Effector memory CD8-positive, alpha-beta T cell (primary cell): ENCODE measurements at places on chromosomes 7 and 10.

DNA sequence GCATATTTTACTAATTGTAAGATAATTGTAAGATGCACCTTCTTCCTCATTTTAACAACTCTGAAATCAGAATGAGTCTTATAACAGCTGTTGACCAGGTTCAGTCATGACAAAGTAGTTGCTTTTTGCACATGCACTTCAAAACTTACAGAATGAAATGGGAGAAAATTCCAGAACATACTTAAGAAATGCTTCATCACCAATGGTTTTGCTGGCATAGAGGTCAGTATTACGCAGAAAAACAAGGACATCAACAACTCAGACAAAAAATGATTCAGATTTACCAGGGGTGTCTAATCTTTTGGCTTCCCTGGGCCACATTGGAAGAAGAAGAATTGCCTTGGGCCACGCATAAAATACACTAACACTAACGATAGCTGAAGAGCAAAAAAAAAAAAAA lies 13.3 kb downstream of the COL28A1 start:
- DNase-seq: no peak

DNA sequence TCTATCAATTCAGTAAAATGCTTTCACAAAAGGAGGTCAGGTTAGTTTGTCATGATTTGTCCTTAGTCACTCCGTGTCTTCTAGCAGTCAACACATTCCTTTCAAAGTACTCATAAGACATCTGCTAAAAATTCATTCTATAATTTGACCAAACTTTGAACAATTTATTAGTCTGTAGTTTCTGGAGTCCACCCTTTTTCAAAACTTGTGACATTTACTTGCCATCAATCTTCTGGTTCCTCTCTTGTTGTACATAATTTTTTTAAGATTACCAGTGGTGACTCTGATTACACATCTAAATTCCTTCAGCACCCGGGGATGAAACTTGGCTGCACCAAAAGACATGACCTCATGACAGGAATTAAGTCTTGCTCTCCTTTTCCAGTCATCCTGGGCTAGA lies 130.1 kb downstream of the NEBL start:
- DNase-seq: no peak

DNA sequence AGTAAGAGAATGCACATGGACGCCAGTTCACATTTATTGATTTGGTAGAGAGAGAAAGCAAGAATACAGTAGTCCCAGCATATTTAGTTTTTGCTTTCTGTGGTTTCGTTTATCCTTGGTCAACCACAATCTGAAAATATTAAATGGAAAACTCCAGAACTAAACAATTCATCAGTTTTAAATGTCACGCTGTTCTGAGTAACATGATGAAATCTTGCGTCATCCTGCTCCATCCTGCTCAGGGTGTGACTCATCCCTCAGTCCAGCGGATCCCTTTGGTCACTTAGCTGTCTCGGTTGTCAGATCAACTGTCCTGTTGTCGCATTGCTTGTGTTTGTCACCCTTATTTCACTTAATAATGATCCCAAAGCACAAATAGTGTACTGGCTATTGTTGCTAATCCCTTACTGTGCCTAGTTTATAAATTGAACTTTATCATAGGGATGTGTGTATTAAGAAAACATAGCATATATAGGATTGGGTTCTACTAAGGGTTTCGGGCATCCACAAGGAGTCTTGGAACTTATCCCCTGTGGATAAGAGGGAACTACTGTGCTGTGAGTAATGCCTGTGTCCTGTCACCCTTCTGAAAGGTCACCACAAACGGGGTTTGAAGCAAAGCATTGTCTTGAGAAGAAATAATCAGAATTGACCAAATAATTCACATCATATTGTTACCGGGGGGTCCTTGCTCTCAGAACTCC lies 73.6 kb downstream of the OTUD1 start:
- no peak for DNase-seq

GRCh38 chr10:114499630-114500190 lies 95.4 kb upstream of the AFAP1L2 start:
- no peak for DNase-seq

DNA sequence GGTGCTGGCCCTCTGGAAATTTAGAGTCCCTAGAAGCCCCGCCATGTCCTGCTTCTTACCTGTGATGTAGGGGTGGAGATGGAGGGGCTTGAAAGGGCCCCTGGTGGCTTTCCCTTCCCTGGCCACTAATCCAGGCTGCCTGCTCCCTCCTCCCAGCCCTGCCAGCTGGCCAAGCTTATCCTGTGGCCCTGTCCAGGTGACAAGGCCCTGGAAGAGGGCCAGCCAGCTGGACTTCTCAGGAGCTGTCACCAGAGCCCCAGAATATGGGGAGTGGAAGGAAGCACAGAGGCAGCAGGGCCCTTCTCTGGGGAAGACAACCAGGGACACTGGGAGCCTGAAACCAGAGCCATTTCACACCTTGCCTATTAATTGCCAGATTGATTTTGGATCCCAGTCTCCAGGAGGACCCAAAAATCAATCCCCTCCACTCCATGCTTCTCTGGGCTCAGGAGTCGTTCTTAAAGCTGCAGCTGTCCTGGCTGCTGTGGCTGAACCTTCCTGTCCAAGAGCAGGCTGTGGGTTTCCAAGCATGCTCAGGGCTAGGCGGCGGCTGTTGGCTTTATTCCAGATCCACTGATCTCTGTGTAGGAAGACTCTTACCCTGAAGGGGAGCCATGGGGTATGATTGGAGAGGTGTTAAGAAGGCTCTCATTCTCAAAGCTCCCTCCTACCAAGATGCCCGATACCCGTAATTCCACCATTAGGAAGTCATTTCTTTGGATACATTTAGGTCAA lies 52.6 kb upstream of the PCBD1 start:
- DNase-seq: no peak

GRCh38 chr7:114070246-114070645 lies 151.4 kb upstream of the PPP1R3A start:
- no peak for DNase-seq

DNA sequence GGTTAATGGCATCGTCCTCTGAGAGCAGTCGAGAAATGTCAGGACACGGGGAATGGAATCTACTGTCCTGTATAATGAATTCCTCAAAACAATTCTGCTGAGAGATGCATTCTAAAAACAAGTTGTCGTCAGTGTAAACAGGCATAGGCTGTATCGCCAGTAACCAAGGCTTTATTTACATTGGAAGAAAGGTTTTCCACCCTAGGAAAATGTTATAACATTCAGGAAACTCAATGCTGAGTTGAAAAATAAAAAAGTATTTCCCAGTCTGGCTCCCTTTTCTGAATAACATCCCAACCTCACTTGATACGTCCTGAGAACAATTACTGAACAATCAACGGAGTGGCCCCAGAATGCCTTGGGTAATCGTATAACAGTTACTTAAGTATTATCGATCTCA lies 79.6 kb upstream of the UCN3 start:
- DNase-seq: no peak

GRCh38 chr7:131538813-131539179 lies 17.6 kb downstream of the PODXL start:
- no peak for DNase-seq

DNA sequence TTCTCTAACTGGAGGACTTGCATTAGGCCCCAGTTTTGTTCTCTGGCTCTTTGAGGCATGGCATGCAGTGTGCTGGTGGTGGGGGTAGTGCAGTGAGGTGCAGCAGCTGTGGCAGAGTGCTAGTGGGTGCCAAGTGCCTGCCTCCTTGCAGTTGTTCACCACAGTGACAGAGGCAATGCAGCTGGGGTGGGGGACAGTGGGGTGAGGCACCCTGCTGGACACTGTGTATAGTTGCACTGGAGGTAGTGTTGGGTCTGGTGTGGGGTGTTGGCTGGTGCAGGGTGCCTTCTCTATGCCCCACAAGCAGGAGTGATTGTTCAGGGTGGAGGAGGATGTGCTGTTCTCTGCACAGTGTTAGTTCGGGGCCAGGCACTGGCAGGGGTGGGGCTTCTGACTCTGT lies 21.7 kb upstream of the KEL start:
- DNase-seq: no peak

DNA sequence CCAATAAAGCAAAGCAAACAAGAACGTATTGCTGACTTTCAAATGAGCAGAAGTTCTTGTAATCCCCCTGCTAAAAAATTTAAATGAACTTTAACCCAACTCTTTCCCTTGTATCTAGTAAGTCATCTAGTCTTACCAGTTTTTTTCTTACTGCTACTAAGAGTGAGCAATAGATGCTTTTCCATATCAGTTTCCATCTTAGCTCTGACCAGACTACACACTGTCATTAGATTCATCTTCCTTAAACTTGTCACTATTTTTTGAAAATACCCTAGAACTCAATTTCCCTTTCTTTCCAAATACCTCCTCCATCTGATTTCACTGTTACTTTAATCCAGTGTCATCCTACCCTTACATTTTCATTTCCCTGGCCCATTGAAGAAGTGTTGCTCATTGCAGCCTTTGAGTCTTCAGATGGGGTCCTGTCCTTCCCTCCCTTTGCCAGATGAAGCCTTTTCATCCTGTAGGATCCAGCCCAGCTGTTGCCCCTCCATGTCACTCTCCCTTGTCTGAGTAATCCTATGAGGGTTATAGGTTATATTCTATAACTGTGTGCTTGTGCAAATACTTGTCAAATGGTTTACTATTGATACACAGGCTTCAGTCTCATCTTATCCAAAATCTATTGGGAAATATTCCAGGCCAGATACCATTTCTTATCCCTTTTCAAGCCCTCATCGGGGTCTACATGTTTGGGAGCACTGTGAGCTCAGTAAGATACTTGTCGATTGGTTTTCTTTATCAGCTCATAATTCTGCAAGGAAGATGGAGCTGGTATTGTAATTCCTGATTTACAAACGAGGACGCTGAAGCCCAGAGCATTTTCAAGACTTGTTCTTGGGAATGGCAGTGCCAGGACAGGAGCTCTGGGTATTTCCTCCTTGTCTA lies 51.5 kb upstream of the ITGB1 start:
- DNase-seq: no peak

GRCh38 chr10:122854648-122855047 lies 9.0 kb upstream of the CUZD1 start:
- DNase-seq: no peak

GRCh38 chr7:68078157-68078710 lies 1081.6 kb downstream of the TYW1 start:
- DNase-seq: no peak

GRCh38 chr7:76051840-76052239 lies 3.9 kb downstream of the MDH2 start:
- peak; percentile 11 for DNase-seq

- DNase-seq: no peak
Measured at GRCh38 chr10:101558671-101559595, 29.1 kb downstream of the POLL start.

DNA sequence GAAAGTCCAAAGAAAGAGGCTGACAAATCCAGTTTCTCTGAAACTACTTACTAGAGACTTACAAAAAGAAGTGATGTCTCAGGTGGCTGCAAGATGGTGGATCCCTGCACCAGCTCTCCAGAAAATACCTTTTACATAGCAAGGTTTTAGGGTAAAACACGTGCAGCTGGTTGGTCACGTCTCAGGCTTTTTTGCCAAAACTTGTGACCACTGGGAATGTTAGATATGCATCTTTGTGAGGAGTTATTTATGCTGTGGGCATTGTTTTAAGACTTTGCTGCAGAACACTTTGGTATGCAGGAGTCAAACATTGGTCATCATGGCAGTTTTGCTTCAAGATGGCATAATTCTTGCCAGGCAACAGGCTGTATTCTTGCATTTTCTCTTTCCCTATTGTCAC lies 1352.8 kb downstream of the REEP3 start:
- no peak for DNase-seq

DNA sequence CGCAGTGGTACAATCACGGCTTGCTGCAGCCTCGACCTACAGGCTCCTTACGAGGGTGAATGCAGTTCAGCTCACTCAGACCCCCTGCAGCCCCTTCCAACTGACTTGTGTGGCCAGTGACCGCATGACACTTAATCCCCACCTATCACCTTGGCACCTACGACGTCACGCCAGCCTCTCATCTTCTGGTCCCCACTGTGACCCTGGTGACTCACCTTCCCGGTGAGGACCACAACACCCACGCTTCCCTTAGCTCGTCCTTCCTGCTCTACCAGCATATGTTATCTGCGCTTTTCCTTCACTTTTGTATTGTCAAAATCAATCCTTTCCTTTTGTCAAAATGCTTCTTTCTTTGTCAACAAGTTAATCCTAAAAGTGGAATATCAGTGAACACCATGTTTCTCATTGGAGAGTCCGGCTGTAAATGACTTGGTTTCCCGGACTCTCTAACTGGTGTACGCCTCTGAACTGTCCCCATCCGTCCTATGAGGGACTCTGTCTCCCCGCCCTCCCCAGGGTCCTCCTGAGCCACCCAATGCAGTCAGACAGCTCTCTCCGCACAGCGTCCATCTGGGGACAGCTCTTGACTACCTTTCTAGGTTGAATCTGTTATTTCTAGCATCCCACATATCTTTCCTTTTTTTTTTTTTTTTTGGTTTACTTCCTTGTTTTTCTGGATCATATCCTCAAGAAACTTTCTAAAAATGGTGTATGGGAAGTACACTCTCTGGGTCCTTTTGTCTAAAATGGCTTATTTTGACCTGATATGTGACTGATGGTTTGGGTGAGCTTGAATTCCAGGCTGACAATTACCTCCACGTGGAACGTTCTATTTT lies 37.3 kb downstream of the CFAP46 start:
- DNase-seq: no peak

GRCh38 chr10:12564173-12564572 lies 214.8 kb downstream of the CAMK1D start:
- DNase-seq: no peak

DNA sequence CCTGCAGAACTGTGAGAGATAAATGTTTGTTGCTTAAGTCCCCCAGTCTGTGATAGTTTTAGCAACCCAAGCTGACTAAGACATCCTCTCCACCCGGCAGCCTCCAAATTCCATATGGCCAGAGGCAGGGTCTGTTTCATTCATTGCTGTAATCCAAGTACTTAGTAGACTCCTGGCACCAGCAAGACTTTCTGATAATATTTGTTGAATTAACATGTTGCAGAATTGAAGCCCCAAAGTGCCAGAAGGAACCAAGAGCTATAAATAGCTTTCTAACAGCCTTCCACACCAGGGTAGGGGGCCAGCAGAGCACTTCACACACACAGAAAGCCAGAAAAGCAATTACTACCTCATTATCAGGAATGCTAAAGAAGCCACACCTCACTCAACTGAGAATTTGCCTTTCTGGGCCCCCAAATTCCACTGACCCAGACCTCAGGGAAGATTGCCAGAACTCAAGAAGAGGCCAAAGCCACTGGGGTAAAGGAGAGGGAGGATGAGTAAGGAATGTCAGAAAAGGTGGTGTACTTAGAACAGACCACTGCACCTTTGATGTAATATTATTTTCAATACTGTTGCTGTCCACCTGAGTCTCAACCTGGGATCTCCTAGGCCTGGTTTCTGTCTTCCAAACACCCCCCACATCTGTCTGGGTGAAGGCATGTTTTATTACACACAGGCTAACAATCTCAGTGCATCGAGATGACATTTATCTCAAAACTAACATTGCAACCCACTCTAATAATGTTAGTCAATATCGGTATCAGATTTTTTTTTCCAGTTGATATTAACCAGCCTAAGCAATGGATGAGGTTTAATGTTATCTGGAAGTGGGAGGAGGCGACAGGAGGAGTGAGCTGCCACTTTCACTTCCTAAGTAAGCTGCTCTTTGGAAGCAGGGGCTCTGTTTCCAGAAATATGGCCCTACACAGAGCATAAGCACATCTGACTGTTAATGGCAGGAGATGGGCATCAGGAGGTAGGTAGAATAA lies 5.5 kb downstream of the NOD1 start:
- no peak for DNase-seq

- no peak for DNase-seq
Measured at GRCh38 chr10:17675638-17676037, 31.7 kb downstream of the STAM start.

GRCh38 chr10:64096941-64097340 lies 575.7 kb downstream of the REEP3 start:
- DNase-seq: no peak

- DNase-seq: no peak
Measured at GRCh38 chr7:77409005-77409738, 7.0 kb downstream of the GSAP start.

GRCh38 chr7:155953781-155954549 lies 141.7 kb upstream of the SHH start:
- no peak for DNase-seq
